ENCODE measurements at places on chromosomes 3 and 15.
A peak's percentile ranks its signal among the peaks of the same experiment; 100 is the strongest.

GRCh38 chr3:14718539-14718938, 43.6 kb downstream of the C3orf20 start:
- ATAC-seq = no peak

DNA sequence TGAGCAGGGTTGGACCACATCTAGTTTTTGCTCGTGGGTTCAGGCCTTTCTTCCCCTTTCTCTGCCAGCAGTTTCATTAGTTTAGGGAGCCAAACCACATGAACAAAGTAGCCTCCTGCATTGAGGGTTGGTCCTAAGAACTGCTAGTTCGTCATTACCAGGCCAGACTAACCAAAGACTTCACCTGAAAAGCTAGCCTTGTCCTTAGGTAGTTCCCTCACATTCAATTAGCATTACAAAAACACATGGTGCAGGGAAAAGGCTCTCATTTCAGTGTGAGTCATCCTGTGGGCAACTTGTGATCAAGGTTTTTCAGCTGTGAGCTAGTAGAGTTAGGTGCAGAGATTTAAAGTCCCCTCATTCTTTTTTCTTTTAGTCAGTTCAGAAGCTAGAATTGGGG, 279.3 kb upstream of the CTNNB1 start:
- ATAC-seq = no peak

GRCh38 chr3:49028298-49028672, 913 bp downstream of the IMPDH2 start:
- ATAC-seq = no peak

DNA sequence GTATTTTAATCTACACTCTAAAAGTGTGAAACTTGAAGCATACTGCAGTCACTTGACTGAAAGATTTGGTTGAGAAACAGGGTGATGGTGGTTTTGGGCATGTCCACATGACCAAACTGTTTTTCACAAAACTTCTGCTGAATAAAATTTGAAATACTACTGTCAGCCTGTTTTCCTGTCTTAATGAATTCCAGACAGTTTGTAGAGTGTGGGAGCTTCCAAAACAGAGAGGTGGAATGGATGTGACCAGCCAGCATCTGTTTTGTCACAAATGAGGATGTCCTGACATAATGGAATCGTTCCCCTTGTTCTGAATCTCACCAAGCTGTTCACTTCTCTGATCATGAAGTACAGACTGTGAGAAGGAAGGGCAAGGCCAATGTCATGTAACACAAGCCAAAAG, 11.8 kb downstream of the MITF start:
- no peak for ATAC-seq

GRCh38 chr3:152745646-152746045, 89.3 kb upstream of the P2RY1 start:
- no peak for ATAC-seq

DNA sequence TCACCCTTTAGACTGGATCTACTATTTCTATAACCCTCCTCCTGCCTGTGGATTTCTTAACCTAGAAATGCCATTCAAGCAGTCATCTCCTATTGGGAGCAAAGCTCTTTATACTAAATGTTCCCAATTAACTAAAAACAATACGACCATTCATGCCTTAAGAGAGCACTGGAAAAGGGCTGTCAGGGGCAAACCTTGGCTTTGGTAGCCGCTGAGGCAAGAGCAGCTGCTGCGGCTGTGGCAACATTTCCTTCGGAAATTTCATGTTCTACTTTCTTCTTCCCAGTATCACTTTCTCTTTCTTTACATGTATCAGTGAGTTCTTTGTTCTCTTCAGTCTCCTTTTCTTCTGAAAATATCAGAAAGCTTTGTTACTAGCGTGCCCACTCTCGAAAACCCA, 56.3 kb upstream of the CSPG5 start:
- ATAC-seq = no peak

GRCh38 chr3:193240436-193240849, 579 bp upstream of the PLAAT1 start:
- ATAC-seq = peak; percentile 58

DNA sequence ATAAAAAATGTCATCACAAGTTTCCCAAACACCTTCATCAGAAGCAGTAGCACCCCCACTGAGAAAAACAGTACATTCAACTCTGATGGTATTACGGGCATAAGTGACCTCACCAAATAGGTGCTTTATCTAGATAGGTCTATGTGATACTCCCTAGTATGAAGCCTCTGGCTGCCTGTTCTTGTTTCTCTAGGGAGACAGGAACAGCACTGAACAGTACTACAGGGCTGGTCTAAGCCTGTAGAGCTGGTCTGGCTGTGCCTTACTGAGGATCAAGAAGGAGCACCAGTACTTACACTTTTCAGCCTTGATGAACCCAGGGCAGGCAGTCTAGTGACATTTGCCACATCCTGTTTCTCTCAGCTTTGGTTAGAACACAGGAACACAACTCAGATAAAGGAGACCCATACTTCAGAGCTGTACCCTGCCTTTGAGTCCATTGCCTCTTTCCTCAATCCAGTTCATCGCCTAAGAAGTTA, 35.9 kb downstream of the OXNAD1 start:
- ATAC-seq = peak; percentile 86

DNA sequence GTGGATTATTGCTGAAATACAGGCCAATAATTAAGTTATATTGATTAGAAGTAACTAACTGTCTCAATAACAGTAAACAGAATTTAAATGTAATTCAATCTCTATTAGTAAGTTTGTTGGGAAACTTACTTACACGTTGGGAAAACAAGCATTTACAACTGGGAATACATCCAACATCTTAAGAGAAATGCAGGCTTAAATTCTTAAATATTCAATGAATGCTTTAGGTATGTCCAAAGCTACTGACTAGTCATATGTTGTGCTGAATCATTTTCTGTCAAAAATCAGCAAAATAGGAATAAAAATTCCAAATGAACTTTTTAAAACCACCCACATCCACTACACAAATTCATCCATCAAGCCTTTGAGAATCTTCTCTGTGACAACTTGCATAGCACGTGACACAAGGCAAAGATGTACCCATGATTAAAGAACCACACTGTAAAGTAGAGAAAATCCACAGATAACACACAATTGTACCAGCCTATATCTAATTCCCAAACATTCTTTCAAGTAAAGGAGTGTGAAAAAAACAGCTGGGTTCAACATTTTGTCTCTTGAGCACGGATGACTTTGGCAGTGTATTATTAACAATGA, 60.0 kb downstream of the NMNAT3 start:
- no peak for ATAC-seq

GRCh38 chr15:38512901-38513300, 51.7 kb downstream of the RASGRP1 start:
- ATAC-seq = no peak

- no peak for ATAC-seq
These were observed 1247.0 kb upstream of the EPHA6 start for GRCh38 chr3:95567346-95567745.

DNA sequence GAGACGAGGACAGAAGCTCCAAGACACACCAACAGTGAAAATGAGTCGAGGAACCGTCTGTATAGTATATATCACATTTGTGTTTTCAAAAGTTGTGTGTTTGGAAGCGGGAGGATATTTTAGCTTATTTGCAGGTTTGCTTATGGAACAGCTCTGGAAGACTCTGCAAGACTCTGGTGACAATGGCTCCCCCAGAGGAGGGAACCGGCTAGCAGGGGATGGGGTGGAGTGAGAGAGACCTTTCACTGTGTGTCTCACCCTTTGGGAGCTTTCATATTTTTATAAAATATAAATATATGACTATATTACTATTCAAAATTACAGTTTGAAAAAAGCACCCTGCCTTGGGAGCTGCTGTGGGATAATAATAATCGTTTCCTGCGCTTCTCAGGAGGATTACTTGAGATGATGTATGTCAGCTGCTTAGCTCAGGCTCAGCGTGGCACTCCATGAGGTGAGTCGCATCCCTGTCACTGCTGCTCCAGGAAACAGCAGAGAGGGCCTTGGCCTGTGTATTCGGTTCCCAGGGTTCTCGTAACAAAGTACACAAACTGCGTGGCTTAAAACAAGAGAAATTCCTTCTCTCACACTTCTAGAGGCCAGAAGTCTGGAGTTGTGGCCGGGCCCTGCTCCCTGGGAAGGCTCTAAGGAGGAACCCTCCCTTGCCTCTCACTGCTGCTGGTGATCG, 183.9 kb downstream of the FAM43A start:
- ATAC-seq = peak; percentile 41

DNA sequence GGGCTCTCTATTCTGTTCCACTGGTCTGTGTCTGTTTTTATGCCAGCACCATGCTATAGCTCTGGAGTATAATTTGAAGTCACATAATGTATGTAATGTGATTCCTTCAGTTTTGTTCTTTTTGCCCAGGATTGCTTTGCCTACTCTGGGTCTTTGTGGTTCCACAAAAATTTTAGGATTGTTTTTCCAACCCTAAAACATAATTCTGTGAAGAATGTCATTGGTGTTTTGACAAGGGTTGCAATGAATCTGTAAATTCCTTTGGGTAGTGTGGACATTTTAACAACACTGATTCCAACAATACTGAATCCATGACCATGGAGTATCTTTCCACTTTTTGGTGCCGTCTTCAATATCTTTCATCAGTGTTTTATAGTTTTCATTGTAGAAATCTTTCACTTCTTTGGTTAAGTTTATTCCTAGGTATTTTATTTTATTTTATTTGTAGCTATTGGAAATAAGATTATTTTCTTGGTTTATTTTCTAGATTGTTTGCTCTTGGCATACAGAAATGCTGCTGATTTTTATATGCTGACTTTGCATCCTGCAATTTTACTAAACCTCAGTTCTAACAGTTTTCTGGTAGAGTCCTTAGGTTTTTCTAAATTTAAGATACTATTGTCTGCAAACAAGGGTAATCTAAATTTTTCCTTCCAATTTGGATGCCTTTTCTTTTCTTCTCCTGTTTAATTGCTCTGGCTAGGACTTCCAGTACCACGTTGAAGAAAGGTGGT, 29.7 kb downstream of the TJP1 start:
- no peak for ATAC-seq

- ATAC-seq = no peak
These were observed 66.1 kb upstream of the PFN2 start for GRCh38 chr3:150036780-150037179.

DNA sequence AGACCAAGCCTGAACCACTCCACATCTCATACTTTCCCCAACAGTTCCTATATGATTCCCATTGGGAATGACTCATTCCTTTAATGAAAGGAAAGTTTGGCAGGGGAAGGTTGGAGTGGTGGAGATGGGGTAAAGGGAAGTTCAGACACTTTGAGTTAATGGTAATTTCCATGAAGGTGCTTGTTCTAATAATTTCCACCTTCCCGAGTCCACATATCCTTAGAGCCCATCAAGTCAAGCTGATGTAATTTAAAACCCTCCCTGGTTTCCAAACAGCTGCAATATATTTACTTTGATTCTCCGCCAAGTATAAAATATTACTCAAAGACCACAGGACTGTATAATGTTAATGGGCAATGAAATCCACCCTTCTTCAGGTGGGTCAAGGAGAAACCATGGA, 95.0 kb upstream of the GALNT15 start:
- no peak for ATAC-seq

- no peak for ATAC-seq
These were observed 108.9 kb upstream of the BNIP2 start for GRCh38 chr15:59797756-59798604.

DNA sequence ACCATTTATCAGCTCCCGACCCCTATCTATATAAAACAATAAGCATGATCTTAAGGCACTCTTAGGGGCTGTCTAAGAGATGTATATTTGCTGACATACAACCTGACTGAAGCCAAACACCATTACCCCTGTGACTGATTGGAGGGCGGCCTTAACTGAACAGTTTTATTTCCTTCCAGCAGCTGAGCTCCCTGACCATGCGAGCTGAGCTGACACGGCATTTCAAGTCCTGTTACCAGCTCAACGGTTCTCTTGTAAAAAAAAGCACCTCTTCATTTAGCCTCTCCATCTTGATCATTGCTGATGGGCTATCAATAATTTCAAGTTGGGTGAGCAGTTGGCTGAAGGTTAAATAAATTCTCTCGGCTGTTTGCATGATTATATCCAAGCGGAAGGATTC, 33.4 kb upstream of the BNIP2 start:
- no peak for ATAC-seq
